Fibroblast of skin of right biceps (primary cell): ENCODE measurements at places on chromosomes 2 and 18.

DNA sequence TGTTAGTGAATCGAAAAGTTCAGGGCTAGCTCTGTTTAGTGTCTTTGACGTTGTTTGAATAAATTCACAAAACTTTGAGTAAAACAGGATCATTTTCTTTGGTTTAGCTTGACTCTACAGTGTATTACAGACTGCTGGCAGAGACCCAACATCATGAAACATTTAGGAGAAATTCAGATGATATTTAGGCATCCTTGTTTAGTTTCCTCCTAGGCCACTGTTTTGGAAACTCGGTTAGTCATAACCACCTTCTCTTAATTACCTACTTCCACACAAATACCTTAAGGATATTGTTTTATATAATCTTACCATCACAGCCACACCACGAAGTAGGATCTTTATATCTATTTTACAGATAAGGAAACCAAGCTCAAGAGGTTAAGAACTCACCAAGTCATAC, 7.8 kb downstream of the LIMS1 start:
- peak; percentile 79 for DNase-seq

DNA sequence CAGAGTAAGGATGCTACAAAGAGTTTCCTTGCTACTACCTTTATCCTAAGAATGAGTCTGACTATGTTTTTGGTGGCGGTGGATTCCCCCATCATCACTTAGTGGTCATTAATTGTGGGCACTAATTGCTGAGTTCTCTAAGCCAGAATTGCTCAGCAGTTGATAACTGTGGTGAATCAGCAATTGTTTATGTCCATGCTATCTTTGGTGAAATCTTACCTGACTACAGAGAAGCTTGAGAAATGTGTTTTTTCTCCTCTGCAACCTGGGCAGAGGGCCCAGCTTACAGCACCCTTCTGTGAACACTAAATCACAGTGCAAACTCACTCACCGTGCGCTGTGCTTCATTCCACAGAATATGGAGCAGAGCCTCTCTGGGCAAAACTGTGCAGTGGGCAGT, 683.6 kb downstream of the CNTNAP5 start:
- DNase-seq = no peak

DNA sequence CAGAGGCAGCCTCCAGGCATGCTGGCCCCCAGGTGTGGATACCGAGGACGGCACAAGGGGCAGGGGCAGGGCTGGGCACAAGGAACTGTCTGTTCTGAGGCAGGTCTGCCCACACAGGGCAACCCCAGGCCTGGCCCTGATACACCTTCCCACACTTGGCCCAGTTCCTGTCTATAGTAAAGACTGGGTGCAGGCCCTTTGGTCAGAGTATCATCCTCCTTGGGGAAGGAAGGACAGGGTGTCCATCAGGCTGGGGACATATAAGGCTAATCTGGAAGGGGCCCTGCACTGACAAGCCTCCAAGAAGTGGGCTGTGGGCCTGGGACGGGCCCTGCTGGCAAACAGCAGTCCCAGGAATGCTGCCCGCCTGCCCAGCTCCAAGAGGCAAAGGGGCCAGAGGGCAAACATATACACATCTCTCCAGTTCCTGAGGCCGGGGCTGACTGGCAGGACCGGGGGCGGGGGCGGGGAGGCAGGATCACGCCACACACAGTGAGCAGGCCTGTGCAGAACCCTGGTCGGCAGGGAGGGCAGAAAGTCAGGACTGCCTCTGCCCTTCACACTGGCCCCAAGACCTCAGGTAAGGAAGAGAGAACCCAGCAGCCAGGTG, 18.9 kb downstream of the SDC1 start:
- no peak for DNase-seq

DNA sequence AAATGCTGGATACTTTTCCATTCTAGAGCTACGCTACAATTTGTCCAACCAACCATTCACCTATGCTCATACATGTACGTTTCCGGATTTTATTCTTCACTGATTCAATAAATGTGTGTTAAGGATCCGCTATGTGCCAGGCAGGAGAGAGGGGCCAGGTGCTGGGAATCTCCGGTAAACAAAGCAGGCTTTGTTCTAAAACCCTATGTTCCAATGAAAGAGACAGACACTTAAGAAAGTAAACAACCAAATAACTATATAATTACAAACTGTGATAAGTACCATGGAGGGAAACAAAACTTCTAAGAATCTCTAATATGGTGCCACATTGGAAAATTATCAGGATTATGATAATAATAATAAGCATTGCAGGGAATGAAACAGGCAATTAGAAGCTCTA, 22.2 kb upstream of the POMC start:
- no peak for DNase-seq

GRCh38 chr2:227503433-227504406, 31.8 kb downstream of the AGFG1 start:
- DNase-seq = peak; percentile 44

DNA sequence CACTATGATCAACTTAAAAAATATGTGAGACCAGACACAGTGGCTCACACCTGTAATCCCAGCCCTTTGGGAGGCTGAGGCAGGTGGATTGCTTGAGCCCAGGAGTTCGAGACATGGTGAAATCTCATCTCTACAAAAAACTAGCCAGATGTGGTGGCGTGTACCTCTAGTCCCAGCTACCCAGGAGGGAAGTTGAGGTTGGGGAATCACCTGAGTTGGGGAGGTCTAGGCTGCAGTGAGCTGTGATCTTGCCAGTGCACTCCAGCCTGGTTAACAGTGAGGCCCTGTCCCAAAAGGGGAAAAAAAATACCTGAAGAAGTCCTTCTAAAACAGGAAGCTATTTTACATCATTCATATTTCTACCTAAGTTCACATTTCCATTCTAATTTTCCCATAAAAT, 144.0 kb downstream of the EML6 start:
- no peak for DNase-seq

- no peak for DNase-seq
These were observed 8.0 kb downstream of the PCARE start for GRCh38 chr2:29066271-29066860.

- no peak for DNase-seq
These were observed 1.5 kb downstream of the ESCO1 start for GRCh38 chr18:21598726-21599584.

DNA sequence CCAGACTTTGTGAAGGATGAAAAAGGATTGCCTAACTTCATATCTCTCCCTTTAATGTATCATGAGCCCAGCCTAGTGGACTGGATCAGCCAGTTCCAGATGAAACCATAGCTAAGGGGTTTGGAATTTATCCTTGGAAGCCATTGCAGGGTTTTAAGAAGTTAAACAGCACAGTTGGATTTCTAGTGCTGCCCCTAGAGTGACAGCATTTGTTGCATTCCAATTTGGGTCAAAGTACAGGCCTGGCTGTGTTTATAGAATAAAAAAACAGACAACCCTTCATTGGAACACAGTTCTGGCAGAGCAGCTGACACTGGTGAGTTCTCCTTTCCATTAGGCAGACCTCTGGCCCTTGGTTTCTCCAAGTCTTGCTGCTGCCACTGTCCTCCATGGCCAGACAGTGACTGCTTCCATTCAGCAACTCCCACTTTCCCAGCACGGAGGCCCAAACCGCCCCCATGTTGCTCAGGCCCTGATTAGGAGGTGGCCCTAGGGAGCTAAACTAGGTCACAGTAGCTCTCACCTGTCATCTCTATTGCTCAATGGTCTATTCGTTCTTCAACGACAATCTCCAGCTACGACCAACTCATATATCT, 8.0 kb downstream of the GPR39 start:
- DNase-seq = peak; percentile 18

DNA sequence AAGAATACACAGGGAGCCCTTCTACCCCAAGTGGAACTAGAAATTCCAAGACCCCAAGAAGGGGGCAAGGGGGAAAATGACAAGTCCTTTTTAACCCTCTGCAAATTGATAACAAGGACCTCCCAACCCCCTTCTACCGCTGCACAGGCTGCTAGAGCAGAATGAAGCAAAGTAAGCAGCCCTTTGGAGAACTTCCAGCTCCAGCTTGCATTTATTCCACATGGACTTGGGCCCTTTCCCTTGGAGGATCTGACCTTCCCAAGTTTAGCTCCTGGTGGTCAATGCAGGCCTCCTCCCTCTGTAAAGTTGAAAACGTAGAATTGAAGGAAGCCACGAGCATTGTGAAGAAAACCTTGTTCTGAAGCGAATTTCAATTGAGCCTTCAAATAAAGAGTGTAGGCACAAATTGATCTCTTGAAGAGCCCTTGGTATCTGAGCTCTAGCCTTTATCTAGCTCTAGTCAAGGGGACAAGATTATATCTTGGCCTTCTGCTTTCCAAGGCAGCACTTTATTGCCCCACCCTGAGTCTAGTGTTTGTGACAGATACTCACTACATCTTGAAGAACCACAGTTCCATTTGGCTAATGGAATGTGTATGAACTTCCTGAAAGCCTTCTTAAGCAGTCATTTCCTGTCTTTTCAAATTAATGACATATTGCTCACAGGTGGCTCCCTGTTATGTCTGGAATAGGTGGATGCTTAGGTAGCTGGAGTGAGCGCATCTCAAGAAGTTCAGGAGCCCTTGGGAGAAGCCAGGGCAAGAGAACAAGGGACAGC, 37.2 kb downstream of the SLC14A2 start:
- DNase-seq = peak; percentile 33

GRCh38 chr2:210873631-210874030, 317.2 kb downstream of the CPS1 start:
- DNase-seq = no peak
